ENCODE measurements at places on chromosomes 3 and 15.

- DNase-seq, result no peak
Observed at GRCh38 chr3:176683382-176683781, 513.9 kb downstream of the TBL1XR1 start.

- no peak for DNase-seq
Observed at GRCh38 chr3:115804200-115804599, 180.9 kb downstream of the GAP43 start.

DNA sequence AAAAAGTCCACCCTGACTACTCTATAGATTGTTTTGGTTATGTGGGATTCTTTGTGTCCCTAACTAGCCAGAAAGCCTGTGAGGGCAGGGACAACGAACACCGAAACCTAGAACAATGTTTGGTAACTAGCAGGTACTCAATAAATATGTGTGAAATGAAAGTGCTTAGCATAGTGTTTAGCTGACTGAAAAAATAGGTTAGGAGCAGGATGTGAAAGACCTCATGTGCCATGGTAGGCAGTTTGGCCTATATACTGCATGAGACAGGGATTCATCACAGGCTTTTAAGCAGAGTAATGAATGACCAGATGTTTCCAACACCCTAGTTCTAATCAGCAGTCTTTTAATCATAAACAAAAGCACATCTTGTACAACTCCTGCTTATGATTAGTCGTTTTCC lies 64.2 kb downstream of the MYO5A start:
- no peak for DNase-seq

DNA sequence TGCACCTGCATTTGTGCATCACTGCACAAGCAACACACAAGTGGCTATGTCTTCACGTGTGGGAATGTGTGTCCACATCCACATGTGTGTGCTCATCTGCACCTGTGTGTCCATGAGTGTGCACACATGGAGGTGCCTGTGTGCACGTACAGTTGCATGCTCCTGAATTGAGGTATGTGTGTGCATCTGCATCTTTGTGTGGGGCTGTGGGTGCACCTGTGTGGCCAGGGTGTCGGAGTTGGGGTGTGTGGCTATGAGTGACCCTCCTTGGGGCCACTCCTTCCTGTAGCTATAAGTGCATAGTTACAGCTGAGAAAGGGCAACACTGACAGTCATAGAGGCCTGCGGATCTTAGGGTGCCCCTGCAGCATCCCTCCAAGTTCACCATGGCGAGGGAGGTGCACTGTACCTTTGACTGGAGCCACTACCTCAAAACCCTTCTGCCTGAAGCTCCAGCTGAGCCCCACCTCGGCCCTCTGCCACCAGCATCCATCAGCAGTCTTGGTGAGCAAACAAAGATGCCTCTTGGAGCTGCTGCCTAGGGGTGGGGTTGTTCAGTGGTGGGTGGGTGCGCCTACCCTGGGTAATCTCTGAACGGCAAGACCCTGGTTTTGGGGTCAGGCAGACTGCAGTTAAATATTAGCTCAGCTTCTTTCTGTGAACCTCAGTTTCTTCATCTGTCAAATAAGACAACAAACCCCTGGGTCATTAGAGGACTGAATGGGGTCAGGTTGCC lies 5.2 kb upstream of the HHATL start:
- DNase-seq, result no peak

DNA sequence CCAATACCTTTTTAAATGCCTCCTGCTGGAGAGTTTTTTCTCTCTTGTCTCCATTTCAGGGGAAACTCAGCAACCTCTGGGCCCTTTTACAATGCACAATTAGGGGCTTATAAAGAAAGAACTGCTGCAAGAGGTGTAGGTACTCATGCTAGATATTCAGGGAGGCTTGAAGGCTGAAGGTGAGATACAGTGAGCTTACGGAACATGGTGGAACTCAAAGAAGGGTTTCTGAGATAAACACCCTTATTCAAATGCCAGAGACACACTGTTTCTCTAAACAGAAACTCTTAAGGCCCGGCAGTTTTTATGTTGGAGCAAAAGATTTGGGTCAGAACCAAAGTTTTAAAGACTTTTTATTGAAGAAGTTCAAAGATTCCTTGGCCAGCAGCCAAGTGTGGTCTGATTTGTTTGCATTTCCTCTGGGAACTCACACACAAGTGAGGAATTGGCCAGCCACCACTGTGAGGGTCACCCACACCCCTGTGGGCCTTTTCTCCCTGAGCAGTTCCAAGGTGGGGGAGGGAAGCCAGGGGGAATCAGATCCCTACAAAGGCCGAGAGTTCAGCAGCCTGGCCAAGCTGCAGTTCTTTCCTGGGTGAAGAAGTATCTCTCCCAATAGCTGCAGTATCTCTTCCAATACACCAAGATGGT lies 47.8 kb downstream of the TNFAIP8L3 start:
- DNase-seq, result no peak

DNA sequence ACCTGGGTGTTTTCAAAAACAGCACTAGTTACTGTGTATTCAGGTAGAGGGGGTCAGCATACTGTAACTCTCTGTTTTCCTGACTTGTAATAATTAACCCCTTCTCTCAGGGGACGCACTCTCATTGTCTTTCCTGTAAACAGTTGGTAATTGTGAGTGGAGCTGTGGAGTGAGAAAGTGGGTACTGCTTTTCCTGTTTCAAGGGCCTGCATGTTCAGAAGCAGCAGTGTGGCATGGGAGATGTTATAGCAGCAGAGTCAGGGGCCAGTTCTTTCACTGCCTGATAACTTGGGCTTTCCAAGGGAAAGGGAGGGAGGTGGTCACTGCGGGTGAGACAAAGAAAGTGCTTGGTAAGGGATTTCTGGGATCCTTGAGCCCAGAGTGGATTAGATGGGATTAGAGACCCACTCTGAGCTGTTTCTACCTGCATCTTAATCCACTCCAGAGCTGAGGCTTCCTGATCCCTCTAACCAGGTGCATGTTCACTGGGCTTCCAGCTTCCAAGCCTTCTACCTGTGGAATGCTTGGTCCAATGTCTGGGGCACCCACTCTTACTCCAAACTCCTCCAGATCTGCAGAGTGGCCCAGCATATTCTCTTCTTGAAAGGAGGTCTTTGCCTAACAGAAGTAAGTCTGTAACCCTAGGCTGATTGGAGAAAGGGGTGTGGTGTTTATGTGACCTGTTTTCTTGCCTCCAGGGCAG lies 105.2 kb downstream of the RPLP1 start:
- no peak for DNase-seq

- peak; percentile 9 for DNase-seq
Observed at GRCh38 chr15:41944313-41944940, 27.9 kb downstream of the EHD4 start.

Measured in NT2/D1 (cell line).